Mesendoderm (in vitro differentiated cells): ENCODE measurements at places on chromosomes 2 and 18.
A peak's percentile ranks its signal among the peaks of the same experiment; 100 is the strongest.

DNA sequence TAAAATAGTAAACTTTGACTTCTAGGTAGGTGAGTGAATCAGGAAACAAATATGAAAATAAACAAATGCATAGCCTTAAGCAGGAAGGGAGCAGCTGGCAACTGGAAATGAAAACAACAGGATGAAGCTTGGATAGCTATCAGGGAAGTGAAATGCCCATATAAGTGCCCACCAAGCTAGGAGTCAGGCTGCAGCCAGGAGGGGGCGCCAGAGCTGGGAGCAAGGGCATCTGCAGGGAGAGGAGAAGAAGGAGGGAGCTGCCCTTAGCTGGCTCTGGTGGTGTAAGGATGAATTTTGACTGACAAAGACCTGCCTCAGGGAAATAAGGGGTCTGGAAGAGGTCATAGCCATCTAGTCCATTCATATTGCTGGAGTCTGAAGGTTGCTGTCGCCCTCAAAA, 298.3 kb downstream of the TDRD15 start:
- DNase-seq: peak; percentile 78

DNA sequence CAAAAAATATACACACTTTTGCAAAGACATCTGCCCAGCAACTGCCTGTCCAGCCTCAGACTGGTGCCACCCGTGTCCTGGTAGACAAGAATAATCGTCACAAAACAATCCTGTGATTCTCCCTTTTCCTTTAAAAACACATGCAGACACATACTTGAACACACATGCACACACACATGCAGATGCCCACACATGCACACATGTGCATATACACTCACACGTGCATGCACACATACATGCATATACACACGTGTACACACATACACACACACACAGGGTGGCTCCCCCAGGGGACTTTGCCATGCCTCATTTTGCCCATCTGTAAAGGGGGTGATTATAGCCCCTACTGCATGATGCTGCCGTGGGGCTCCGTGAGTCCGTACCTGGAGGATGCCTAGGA, 24.9 kb upstream of the ALPP start:
- no peak for DNase-seq

GRCh38 chr2:96156926-96157648, 11.8 kb upstream of the DUSP2 start:
- DNase-seq: no peak

GRCh38 chr2:231197706-231198290, 633 bp upstream of the ARMC9 start:
- DNase-seq: peak; percentile 33

GRCh38 chr2:51350100-51350499, 318.2 kb upstream of the NRXN1 start:
- DNase-seq: no peak

DNA sequence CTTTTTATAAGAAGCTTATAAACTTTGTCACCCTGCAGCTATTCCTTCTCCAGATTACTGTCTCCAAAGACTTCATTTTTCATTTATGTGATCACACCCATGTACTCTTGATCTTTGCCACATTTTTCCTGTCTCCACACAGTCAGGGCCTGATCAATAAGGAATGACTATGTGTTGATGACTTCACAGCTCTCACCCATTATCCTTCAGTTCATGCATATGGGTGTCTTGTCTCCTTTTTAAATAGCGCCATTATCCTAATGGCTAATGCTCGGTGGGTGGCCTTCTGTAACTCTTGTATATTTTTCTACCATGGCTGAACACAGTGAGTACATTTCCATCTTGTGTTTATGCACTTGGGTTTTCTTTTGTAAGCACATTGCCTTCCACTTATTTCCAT, 335.7 kb upstream of the NRP2 start:
- no peak for DNase-seq

DNA sequence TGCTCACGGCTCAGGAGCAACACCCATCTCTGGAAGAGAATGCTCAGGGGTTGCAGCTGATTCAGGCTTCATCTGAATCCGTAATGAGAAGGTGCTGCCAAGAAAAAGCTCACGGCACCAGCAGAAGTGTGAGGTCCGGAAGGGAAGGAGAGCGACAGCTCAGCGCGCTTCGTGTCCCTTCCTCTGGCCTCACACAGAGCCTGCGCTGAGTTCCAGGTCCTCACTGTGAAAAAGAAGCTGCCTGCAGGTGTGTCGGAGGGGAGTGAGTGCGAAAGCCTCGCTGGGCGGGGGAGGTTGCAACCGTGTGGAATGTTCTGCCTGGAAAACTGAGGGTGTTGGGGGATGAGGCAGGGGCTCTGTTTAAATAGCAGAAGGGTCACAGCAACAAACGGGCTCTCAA, 76.2 kb upstream of the TWIST2 start:
- DNase-seq: no peak

GRCh38 chr2:204306667-204307066, 238.6 kb upstream of the PARD3B start:
- no peak for DNase-seq

DNA sequence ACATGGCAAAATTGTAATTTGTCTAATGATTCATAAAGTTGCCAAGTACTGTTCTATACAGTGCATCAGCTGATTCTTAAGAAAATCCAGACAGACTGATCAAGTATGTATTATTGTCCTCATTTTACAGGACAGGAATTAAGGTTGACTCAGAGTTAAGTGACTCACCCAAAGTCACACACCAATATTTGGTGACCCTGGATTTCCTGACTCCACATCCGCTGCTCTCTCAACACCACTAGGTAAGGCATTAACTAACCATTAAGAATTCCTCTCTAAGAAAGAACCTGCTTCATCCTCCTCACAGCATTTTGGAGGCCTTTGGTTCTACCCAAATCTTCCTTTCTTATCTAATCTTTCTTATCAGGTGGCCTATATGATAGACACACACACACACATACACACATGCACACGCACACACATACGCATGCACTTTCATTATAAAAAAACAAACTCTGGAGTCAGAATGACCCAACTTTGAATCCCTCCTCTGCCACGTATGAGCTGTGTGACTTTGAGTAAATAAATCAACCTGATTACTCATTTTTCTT, 150.8 kb downstream of the ANKRD44 start:
- DNase-seq: no peak

DNA sequence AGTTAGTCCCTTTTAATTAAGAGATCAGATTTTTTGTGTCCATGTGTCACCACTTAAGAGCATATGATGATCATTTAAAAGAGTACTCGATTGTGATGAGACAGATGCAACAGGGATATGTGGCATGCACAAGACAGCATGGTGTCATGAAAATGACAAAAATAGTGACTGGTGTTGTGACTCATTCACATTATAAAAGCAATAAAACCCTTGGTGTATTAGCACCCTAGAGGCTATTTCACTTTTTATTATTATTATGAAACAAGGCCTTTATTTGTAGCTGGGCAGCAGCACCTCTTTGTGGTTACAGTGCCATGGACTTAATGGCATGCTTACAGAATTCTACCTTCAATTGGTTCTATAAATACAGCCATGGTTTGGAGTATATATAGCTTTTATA, 1296.0 kb upstream of the ZEB2 start:
- DNase-seq: no peak
